ENCODE measurements at places on chromosomes 11 and 22. TPM values are rescaled to one million over a fixed set of nuclear protein-coding genes. Genes with fewer than 3 reads are reported as not detected.

MRGPRX3 gene
- total RNA-seq: not detected

CECR2 gene
- total RNA-seq: under 0.01 TPM

GAL gene
- 0.23 TPM for total RNA-seq

C11orf87 gene
- not detected for total RNA-seq

GGT5 gene
- total RNA-seq: 5.1 TPM

MMP8 gene
- not detected for total RNA-seq

NRGN gene
- total RNA-seq: 0.30 TPM

OR2D2 gene
- not detected for total RNA-seq

RHOD gene
- 19.6 TPM for total RNA-seq

ATP6V1E1 gene
- total RNA-seq: 143 TPM

KDM4E gene
- not detected for total RNA-seq

P2RY2 gene
- total RNA-seq: not detected

DAGLA gene
- 0.98 TPM for total RNA-seq

KRTAP5-1 gene
- total RNA-seq: not detected

MRPL21 gene
- 82.8 TPM for total RNA-seq

CYTH4 gene
- 0.23 TPM for total RNA-seq

DLG2 gene
- total RNA-seq: 0.45 TPM

EMID1 gene
- total RNA-seq: 0.08 TPM

SLC25A17 gene
- total RNA-seq: 6.7 TPM

SHANK2 gene
- 0.30 TPM for total RNA-seq

MS4A3 gene
- total RNA-seq: not detected

RTN4R gene
- total RNA-seq: 0.23 TPM

CYP2D6 gene
- 0.12 TPM for total RNA-seq

NAV2 gene
- 8.0 TPM for total RNA-seq

HMGXB4 gene
- total RNA-seq: 12.2 TPM

RAB38 gene
- 1.1 TPM for total RNA-seq

NOL12 gene
- 27.7 TPM for total RNA-seq

B4GAT1 gene
- 36.9 TPM for total RNA-seq

ABTB2 gene
- total RNA-seq: 0.70 TPM

MYOD1 gene
- total RNA-seq: not detected

DERL3 gene
- 0.23 TPM for total RNA-seq

HTR3A gene
- total RNA-seq: not detected

PRSS23 gene
- 262 TPM for total RNA-seq

ZBTB16 gene
- total RNA-seq: 0.12 TPM

CCDC188 gene
- total RNA-seq: not detected

RHOG gene
- 9.0 TPM for total RNA-seq

HBB gene
- not detected for total RNA-seq

SCGB2A2 gene
- total RNA-seq: not detected

ESAM gene
- total RNA-seq: 0.23 TPM

NRXN2 gene
- total RNA-seq: 29.0 TPM

OR8G1 gene
- total RNA-seq: not detected

PANX1 gene
- 48.9 TPM for total RNA-seq

TENM4 gene
- 12.6 TPM for total RNA-seq

Data from smooth muscle cell of the coronary artery (primary cell).